Heart left ventricle (tissue), 16 donors: ENCODE measurements at places on chromosomes 16 and 17. TPM values are rescaled to one million over a fixed set of nuclear protein-coding genes. Genes with fewer than 3 reads are reported as not detected.

GRCh38 chr16:56919099-56919800 lies 12.7 kb upstream of the HERPUD1 start:
- no peaks in the 10 kb centered on the region for H3K27me3 ChIP-seq
- no peaks in the 10 kb centered on the region for H3K36me3 ChIP-seq
- no peak for DNase-seq
- H3K27ac ChIP-seq, result no peak overlapping the region
- H3K4me1 ChIP-seq, result peaks cover 24% of the 10 kb centered on the region
- H3K4me3 ChIP-seq, result no peak overlapping the region

DNA sequence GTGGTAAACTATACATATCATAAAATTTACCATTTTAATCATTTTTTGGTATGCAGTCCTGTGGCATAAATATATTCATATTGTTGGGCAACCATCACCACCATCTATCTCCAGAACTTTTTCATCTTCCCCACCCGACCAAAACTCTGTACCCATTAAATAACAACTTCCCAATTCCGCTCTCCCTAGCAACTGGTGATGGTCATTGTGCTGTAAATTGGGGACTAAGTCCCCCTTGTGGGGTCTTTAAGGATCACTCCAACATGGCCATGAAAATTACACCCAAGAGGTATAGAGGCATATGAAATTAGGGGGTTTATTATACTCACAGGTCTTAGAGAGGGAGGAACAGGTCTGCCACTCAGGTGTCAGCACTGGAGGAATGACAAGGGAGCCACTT lies 57.4 kb upstream of the NKD1 start:
- no peak for DNase-seq
- H3K4me3 ChIP-seq, result no peak overlapping the region
- no peak overlapping the region for H3K27ac ChIP-seq
- no peaks in the 10 kb centered on the region for H3K4me1 ChIP-seq
- H3K36me3 ChIP-seq, result no peaks in the 10 kb centered on the region
- H3K27me3 ChIP-seq, result no peaks in the 10 kb centered on the region

GRCh38 chr17:81420769-81421462 lies 25.7 kb downstream of the BAHCC1 start:
- H3K36me3 ChIP-seq, result no peaks in the 10 kb centered on the region
- no peak overlapping the region for H3K4me3 ChIP-seq
- peaks cover 68% of the 10 kb centered on the region for H3K4me1 ChIP-seq
- no peaks in the 10 kb centered on the region for H3K27me3 ChIP-seq
- DNase-seq, result peak; percentile 78
- peak overlapping the region; percentile 92 for H3K27ac ChIP-seq

Gene FOXJ1
- not detected for total RNA-seq

- DNase-seq, result no peak
- no peaks in the 10 kb centered on the region for H3K4me1 ChIP-seq
- H3K4me3 ChIP-seq, result no peak overlapping the region
These were observed 150.3 kb upstream of the C17orf78 start for GRCh38 chr17:37225465-37225864.

Gene RPTOR
- 26.0 TPM for total RNA-seq

- H3K27ac ChIP-seq, result no peak overlapping the region
- DNase-seq, result no peak
- H3K4me3 ChIP-seq, result no peak overlapping the region
- no peaks in the 10 kb centered on the region for H3K4me1 ChIP-seq
- H3K36me3 ChIP-seq, result no peaks in the 10 kb centered on the region
These were observed 7.4 kb downstream of the SSTR2 start for GRCh38 chr17:73172252-73172651.

GRCh38 chr17:50956750-50957523 lies 90.8 kb upstream of the TOB1 start:
- no peak overlapping the region for H3K27ac ChIP-seq
- no peak overlapping the region for H3K4me3 ChIP-seq
- no peaks in the 10 kb centered on the region for H3K36me3 ChIP-seq
- H3K4me1 ChIP-seq, result peaks cover 30% of the 10 kb centered on the region
- DNase-seq, result peak; percentile 62

DNA sequence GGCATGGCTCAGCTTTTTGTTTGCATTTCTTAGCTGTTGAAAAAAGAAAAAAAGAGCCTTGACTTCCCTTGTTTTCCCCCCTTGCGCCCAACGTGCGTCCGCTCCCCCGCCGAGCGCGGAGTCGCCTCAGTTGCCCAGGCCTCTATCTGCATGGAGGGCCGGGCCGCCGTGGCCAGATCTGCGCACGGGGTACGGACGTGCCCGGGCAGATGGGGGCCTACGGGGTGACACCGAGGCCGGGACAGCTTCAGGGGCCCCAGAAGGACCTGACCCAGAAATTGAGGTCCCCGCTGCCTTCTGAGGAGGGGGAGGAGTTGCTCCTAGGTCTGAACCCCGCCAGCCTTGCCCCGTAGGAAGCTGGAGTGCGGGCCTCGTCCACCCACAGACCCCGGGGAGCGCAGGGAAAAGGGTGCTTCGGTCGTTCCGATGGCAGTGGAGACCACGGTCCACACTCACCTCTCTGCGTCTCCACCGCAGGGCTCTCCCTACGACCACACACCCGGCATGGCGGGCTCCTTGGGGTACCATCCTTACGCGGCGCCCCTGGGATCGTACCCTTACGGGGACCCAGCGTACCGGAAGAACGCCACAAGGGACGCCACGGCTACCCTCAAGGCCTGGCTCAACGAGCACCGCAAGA lies 1.5 kb downstream of the IRX5 start:
- H3K4me3 ChIP-seq, result peak overlapping the region; percentile 61
- peaks cover 28% of the 10 kb centered on the region for H3K4me1 ChIP-seq
- H3K27me3 ChIP-seq, result peaks cover 59% of the 10 kb centered on the region
- H3K36me3 ChIP-seq, result peaks cover 6% of the 10 kb centered on the region

DNA sequence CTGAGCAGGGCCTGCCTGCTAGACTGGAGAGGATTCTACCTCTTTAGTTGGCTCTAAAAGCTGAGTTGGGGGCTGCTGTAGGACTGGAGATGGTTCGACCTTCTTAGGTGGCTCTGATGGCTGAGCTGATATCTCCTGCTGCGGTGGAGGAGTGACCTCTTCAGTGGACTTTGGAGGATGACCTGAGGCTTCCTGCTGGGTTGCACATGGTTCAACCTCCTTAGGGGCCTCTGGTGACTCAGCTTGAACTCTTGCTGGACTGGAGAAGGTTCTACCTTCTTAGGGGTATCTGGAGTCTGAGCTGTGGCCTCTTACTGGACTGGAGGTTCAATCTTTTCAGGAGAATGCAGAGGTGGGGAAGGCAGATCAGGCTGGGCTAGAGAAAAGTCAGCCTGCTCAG lies 48.9 kb upstream of the TMEM97 start:
- no peak overlapping the region for H3K27ac ChIP-seq
- no peaks in the 10 kb centered on the region for H3K27me3 ChIP-seq
- no peak for DNase-seq
- no peaks in the 10 kb centered on the region for H3K36me3 ChIP-seq
- no peaks in the 10 kb centered on the region for H3K4me1 ChIP-seq
